NCI-H1092 (cell line): ENCODE measurements at places on chromosomes 6 and 20.

- no peak for DNase-seq
Observed at GRCh38 chr6:137792160-137793033, 74.7 kb upstream of the TNFAIP3 start.

GRCh38 chr6:48928937-48929336 lies 534.1 kb downstream of the MMUT start:
- no peak for DNase-seq

- DNase-seq: no peak
Observed at GRCh38 chr6:2973676-2974075, 2.3 kb upstream of the SERPINB6 start.

- DNase-seq: no peak
Observed at GRCh38 chr6:6486595-6486994, 101.9 kb upstream of the LY86 start.

- no peak for DNase-seq
Observed at GRCh38 chr6:89984926-89985750, 90.9 kb downstream of the GJA10 start.

- DNase-seq: no peak
Observed at GRCh38 chr6:138926579-138926978, 61.5 kb downstream of the REPS1 start.

GRCh38 chr20:8249634-8250033 lies 117.6 kb downstream of the PLCB1 start:
- no peak for DNase-seq

GRCh38 chr6:137845460-137845859 lies 21.6 kb upstream of the TNFAIP3 start:
- no peak for DNase-seq

DNA sequence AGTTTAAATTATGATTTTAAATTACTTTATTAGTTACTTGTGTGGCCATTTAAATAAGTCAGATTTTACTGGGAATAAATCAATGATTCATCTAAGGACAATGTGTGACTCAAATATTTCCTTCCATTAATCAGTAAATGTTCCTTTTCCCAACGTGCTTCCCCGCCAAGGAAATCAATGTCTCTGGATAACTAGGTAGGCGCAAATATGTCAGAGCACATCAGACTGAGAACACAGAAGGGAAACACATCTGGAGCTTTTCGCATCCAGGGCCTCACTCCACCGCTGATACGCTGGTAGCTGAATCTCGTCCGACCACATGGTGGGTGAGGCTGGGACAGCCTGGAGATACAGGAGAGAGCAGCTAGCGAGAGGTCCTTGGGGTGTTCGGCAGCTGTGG lies 56.4 kb upstream of the RPS6KA2 start:
- DNase-seq: no peak

DNA sequence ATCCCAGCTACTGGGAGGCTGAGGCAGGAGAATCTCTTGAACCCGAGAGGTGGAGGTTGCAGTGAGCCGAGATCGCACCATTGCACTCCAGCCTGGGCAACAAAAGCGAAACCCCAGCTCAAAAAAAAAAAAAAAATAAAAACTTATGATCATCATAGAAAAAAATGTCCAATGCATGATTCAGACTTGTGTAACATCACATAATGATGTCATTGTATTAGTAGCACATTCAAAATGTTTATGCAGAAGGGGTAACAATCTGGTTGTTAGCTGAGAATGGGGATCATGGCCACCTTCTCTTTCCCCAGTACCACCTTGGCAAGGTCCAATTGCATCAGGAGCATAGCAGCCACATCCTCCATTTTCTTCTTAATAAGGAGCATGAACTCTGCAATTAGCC lies 137.6 kb upstream of the MARCKS start:
- no peak for DNase-seq

GRCh38 chr20:4512891-4513550 lies 208.7 kb upstream of the PRND start:
- no peak for DNase-seq

DNA sequence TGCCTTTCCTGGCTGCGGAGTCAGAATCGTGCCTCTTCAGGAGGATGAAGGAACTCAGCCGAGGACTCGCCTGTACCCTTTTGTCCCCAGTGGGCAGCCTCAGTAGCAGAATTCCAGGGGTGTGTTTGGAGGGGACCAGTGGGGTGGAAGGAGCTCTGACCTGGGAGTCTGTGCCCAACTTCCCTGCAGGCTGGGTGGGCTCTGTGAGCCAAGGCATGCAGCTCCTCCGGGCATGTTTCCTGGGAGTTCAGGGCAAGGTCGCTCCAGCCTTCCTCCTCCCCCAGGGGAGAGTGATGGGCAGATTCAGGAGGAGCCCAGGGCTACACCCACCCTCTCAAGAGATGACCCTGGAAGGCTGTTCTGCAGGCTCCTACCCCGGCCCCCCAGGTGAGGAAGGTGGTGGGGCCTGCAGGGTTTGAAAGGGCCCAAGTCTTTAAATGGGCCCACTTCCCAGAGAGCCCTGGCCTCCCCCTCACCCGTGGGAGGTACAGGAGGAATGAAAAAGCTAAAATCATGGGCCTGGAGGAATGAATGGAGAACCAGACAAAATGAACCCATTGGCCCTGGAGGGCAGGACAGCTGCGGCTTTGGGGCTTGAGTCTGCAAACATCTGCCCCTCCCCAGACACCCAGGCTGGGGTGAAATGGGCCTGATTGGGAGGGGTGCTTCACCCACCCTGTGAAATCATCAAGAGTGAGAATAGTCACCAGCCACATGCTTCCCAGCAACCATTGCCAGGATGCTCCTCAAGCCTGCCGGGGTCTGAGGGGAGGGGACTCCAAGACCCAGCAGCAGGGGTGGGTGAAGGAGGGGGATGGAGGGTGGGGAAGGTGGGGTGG lies 77.6 kb upstream of the PMEPA1 start:
- no peak for DNase-seq

DNA sequence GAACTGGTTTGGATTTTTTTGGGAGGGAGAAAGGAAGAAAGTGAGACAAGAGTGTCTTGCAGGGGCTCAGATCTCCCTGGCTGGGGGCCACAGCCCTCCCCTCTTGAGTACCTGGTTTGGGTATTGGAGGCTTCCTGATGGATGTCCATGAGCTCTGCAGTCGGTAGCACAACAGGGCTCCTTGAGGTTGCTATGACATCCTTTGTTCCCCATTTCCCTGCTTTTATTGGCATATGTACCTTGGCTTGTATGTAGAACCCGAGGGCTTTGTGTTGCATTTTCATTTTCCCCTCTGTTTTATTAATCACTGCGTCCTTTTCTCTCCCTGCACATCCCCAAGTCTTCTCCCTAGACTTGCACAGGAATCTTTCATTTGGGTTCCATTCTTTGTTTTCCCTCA lies 355.5 kb upstream of the TSHZ2 start:
- peak; percentile 18 for DNase-seq

- DNase-seq: no peak
Observed at GRCh38 chr6:131945971-131946370, 5.2 kb downstream of the CCN2 start.

GRCh38 chr6:53679446-53679933 lies 13.9 kb upstream of the KLHL31 start:
- no peak for DNase-seq

- no peak for DNase-seq
Observed at GRCh38 chr6:33040157-33040556, 30.8 kb upstream of the HLA-DOA start.

DNA sequence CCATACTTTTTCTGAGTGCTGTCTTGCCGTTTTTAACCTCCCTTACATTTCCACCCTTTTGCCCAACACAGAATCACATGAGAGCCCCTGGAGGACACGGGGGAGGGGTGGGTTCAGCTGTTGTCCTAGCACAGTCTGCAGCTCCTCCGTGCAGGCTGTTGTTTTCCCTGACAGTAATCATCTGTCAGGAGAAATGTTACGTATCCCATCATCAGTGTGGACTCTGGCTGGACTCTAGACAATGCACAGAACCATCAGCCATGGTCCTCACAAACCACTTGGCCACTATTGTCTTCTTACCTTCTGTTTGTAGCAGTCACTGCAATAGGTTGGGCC lies 92.1 kb downstream of the RIN2 start:
- no peak for DNase-seq

DNA sequence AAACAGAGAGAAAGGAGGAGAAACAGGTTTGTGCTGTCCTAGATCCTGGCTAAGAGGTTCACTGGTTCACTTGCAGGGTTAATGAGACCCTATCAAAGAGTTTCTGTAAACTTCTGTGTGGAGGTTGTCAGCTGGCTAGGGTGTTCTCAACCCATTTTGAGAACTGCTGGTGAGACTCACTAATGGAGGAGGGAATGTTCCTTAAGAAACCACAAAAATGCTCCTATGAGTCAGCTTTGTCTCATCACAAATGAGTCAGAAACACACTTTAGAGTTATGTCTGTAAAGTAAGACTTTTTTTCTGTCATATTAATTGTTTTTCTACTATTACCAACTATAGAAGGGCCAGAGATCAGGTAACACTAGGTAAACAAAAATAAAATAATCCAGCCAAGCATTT lies 884.4 kb downstream of the PHF3 start:
- DNase-seq: no peak

DNA sequence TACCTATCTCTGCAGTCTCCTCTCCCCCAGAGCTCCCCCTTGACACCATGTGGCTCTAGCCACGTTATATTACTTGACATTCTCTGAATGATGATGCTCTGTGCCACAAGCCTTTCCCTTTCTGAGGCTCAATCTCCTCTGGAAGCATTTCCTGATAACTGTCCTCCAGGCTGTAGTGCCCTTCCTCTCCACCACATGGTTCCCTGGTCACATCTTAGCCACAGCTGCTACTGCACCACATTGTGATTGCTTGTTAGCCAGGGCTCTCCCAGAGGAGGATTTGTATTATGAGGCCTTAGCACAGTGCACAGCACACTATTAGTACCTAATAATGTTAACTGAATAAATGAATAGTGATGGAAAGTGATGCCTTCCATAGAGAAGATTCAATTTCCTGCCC lies 63.9 kb upstream of the RCAN2 start:
- no peak for DNase-seq

- DNase-seq: peak; percentile 4
Observed at GRCh38 chr6:118017301-118017848, 110.3 kb downstream of the SLC35F1 start.

DNA sequence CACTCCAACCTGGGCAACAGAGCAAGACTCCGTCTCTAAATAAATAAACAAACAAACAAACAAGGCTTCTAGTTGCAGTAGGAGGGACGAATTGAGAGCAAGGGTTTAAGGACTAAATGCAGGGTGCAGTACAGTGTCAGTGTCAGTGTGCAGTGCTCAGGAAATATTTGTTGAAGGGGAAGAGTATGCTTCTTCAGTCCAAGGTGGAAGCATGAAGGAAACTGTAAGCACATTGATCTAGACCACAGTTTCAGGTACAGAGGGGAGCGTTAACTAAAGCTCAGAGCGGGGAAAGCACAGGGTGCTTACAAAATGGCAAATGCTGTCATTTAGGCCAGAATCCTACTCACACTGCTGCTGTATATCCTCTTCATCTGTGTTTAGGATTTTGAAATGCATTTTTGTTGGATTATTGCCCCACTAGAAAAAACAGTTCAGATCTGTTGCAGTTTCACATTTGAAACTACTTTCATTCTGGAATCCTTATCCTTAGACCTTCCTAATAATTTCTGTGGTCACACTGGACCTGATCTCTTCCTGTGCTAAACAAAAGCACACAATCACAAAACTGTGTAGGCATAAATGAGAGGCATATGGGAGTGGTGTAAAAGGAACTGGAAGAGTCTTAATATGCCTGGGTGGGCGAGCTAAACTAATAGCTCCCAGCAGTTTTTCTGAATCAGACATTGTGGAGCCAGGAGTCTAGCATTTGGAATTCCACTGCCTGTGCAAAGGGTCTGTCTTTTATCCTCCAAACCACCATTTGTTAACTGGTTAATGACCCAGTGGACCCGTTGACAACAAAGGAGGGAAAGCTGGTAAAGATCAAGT lies 41.4 kb downstream of the CBFA2T2 start:
- no peak for DNase-seq

- no peak for DNase-seq
Observed at GRCh38 chr6:74879976-74880375, 325.9 kb downstream of the COL12A1 start.

GRCh38 chr6:134422426-134423231 lies 104.7 kb upstream of the SGK1 start:
- no peak for DNase-seq

GRCh38 chr6:44663860-44664634 lies 276.5 kb downstream of the CDC5L start:
- DNase-seq: no peak

DNA sequence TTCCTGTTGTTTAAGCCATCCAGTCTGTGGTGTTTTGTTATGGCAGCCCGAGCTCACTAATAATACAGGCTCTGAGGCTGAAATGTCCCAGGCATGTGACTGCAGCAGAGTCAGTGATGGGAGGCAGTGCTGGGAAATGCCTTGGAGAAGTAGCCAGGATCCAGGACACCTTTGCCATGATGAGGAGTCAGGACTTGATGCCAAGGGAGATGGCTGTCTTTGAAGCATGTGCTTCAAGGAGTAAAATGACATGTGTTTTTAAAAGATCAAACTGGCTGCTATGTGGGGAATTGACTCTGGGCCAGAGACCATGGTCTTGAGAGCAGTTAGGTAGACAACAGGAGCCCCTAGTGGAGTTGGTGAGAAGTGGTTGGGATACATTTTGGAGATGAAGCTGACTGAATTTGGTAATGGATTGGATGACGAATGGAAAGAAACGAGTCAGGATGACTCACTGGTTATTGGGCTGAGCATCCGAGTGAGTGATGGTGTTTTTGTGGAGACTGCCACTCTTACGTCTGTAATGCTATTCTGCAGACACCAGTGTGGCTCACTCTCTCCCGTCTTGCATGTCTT lies 322.2 kb downstream of the PLCB1 start:
- no peak for DNase-seq

DNA sequence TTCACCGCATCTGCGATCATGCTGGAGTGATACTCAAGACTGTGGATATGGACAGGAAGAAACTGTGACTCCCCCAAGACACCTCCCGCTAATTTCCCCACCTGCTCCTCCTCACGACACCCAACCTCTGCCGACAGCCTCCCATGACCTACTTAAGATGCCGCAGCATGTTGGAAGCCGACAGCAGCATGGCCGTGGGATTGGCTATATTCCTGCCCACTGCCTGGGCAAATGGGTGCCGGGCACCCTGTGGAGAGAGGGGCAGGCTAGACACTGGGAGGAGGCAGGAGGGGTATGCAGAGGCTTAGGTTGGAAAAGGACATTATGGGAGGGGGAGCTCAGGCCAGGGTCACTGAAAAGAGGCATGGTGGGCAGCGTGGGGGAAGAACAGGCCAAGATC lies 4.5 kb downstream of the IDH3B start:
- no peak for DNase-seq

GRCh38 chr20:20562507-20562906 lies 149.9 kb downstream of the RALGAPA2 start:
- DNase-seq: no peak

DNA sequence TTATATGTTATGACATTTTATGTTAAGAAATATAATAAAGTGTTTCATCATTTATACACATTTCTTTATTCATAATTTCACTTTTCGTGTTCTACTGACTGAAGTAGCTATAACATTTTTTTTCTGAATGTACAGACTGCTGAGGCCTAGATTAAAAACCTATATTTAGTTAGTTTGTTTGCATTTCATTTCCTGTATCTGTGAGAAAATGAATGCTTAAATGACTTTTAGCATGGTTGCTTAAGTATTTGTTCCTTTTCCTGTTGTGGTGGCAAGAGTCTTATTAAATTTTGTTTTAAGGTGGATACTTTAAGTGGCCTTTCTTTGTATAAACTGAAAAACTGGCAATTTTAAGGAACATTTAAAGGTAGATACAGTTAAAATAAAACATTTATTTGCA lies 779.7 kb upstream of the MAN1A1 start:
- DNase-seq: no peak

GRCh38 chr20:58111310-58112016 lies 117.0 kb downstream of the ANKRD60 start:
- DNase-seq: no peak

GRCh38 chr6:71336901-71337300 lies 48.3 kb downstream of the OGFRL1 start:
- no peak for DNase-seq

GRCh38 chr6:142827991-142828390 lies 117.0 kb downstream of the HIVEP2 start:
- no peak for DNase-seq
